ENCODE measurements at places on chromosomes 5 and 9.

- DNase-seq = no peak
Measured at GRCh38 chr5:3809455-3809854, 213.8 kb downstream of the IRX1 start.

GRCh38 chr5:141654298-141654697 lies 3.1 kb upstream of the FCHSD1 start:
- no peak for DNase-seq

GRCh38 chr9:114341152-114341830 lies 11.6 kb downstream of the ORM2 start:
- DNase-seq = no peak

DNA sequence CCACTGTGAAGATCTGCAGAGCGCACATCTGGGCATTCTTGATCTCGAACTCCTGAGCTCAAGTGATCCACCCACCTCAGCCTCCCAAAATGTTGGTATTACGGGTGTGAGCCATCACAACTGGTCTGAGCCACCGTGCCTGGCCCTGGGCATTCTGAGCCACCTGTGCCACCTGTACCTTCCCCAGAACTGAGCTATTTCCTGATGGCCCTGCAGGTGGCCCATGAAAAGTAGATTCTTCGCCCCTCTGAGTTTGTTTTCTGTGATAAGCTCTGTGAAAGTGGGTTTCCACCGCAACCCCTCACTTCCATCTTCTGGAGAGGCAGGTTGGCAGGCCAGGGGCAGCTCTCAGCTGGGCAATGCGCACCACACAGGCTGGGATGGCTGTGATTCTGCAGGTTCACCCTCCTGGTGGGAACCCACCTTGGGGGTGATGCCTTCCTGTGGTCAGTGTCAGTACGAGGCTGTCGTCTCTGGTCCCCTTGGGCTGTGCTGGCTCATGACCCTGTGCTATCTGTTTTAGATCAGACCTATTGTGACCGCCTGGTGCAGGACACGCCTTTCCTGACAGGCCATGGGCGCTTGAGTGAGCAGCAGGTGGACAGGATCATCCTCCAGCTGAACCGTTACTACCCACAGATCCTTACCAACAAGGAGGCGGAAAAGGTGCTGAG lies 11.3 kb downstream of the CARD19 start:
- no peak for DNase-seq

DNA sequence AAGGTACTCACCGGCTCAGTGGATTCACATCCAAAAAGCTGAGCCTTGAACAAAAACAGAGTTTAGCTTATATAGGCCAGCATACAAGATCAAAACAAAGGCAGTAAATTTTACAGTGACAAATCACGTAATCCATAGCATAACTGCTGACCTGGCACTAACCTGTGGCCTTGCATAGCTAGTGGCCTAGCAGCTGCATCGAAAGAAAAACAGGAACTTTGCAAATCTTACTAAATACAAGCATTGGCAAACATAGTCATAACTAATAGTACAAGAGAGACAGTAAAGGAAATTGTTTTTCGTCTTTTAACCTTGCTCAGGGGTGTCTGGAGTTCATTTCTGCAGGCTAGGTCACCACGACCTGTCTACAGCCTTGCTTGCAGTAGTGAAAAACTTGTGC lies 4.8 kb downstream of the HSDL2 start:
- no peak for DNase-seq

DNA sequence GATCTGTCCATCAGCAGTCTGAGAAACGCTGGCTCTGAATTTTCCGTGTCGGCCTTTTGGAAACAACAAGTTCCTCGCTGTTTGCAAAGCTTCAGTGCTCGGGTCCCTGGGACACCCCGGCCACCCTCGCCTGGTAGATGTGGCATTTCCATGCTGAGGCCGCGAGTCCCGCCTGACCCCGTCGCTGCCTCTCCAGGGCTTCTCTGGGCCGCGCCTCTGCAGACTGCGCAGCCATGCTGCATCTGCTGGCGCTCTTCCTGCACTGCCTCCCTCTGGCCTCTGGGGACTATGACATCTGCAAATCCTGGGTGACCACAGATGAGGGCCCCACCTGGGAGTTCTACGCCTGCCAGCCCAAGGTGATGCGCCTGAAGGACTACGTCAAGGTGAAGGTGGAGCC lies 4.7 kb downstream of the NTNG2 start:
- DNase-seq = peak; percentile 26

DNA sequence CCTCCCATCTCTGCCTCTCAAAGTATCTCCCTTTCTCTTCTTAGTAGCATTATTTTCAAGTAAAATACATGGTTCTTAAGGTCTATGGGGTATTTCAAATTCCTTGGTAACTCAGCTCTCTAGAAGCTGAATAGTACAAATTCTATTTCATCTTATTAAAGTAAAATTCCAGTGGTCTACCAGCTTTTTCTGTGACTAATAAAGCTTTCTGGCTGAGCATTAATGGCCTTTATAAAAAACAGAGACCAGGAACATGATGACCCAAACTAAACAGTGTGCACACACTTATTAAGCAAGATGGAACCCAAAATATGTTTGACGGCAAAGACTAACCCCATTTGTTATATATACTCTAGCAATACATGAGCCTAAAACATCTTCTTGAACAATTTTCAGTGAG lies 142.6 kb downstream of the OR2K2 start:
- no peak for DNase-seq

DNA sequence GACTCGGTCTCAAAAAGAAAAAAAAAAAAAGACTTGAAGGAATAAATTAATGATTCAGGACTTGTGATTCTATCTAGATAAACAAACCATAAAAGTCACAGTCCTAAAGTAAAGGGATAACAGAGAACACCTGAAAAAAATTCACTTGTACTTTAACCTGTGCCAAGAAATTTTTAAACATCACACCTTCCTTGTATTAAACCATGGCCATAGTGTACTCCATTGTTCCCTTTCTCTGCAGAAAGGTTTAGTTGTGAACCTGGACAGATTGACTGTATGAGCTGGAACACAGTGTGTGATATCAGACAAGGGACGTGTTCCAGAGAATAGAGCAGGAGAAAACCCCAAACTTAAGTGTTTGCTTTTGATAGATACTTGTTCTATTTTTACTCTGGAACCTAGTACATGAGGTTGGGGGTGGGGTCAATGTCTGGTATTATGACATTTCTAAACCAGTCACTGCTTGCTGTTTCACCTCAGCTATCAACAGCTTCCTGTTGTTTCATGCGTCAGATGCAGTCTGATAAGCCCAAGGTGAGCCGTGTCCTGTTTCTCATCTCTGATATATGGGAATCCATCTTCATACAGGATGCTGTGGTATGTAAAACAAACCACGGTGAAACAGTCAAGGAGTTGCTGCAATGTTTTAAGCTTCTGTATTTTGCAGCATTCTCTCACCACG lies 62.5 kb upstream of the ITGA1 start:
- peak; percentile 55 for DNase-seq

GRCh38 chr5:132459983-132460838 lies 30.4 kb downstream of the IRF1 start:
- DNase-seq = peak; percentile 12

GRCh38 chr9:21688108-21689102 lies 114.0 kb upstream of the MTAP start:
- DNase-seq = no peak

- DNase-seq = peak; percentile 54
Measured at GRCh38 chr5:79857714-79858409, 133.2 kb downstream of the MTX3 start.

DNA sequence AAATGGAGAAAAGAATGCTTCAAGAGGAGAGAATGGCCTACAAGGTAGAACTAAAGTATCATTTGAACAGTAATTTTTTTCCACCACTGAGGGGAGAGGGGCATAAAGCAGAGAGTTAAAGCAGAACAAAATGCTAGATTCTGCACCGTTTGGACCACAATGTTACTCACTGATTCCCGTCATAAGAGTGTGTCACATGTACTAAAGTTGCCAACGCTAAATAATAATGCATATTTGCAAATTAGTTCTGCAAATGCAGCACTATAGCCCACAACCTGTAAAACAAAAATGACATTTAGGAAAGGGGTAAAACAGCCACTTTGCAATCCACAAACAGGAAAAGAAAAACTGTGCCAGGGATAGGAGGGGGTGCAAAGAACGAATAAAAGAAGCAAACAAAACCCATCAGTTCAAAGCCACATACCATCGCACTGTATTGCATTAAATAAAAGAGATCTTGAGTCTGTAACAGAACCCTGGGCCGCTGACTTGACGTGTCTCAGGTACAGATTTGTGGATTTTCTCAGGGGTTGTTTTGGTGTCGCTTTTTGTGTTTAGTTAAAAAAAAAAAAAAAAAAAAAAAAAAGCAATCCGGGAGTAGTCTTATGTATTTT lies 7.7 kb upstream of the NFIB start:
- peak; percentile 59 for DNase-seq

DNA sequence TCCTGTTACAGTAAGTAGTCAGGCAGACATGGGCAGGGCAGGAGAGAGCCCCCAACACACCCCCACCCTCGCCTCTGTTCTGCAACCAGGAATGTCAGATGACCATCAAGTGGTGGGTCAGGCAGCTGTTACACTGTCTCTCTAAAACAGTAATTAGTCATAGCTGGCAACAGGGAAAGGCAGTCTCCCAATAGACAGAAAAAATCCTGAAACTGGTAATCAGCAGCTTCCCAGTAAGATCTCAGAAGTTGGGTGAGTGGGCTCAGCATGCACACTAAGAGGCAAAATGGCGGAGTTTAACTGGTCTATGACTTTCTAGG lies 90.2 kb downstream of the C5orf15 start:
- no peak for DNase-seq

GRCh38 chr5:91182763-91183162 lies 200.4 kb downstream of the ARRDC3 start:
- no peak for DNase-seq

GRCh38 chr5:44637916-44638869 lies 170.6 kb upstream of the MRPS30 start:
- DNase-seq = no peak

- DNase-seq = no peak
Measured at GRCh38 chr9:93376411-93376810, 75.1 kb upstream of the FAM120A start.

GRCh38 chr9:17185481-17186029 lies 50.7 kb downstream of the CNTLN start:
- no peak for DNase-seq

GRCh38 chr5:169909945-169910344 lies 70.3 kb downstream of the INSYN2B start:
- DNase-seq = no peak

- DNase-seq = no peak
Measured at GRCh38 chr9:125444166-125444565, 182.5 kb downstream of the GAPVD1 start.

DNA sequence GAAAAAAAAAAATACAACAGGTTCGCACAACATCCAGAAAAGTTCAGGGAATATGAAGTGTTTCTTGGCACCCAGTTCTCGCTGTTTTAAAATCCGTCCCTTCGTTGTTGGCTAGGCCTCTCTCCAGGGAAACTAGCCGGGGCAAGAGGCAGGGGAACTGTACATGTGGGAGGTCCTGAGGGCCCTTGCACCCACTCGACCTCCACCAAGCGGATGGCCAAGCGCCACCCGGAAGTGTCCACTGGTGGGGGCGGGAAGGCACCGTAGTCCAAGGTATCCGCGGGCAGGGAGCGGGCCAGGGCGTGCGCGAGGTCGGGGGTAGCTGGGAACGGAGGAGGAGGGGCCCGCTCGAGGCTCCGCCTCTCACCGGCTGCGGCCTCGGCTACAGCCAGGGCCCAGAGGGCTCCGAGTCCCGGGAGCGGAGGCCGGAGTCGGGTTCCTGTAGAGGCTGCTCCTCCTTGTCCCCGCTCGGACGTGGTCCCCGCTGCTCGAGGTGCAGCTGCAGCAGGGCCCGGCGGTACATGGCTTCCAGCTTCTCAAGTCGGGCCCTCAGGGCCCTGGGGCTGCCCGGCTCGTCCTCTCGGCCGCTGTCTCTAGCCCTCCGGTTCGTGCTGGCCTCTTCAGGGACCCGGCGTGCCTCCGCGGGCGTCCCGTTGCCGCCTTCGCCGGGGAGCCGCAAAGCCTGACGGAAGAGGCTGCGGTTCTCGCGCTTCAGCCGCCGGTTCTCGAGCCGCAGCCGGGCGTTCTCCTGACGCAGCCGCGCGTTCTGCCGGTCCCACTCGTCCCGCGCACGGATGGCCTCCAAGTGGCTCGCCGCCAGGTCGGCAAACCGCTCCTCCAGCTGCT lies 720 bp downstream of the TUSC1 start:
- DNase-seq = peak; percentile 72

- DNase-seq = no peak
Measured at GRCh38 chr5:11302663-11303062, 541.6 kb upstream of the DAP start.

DNA sequence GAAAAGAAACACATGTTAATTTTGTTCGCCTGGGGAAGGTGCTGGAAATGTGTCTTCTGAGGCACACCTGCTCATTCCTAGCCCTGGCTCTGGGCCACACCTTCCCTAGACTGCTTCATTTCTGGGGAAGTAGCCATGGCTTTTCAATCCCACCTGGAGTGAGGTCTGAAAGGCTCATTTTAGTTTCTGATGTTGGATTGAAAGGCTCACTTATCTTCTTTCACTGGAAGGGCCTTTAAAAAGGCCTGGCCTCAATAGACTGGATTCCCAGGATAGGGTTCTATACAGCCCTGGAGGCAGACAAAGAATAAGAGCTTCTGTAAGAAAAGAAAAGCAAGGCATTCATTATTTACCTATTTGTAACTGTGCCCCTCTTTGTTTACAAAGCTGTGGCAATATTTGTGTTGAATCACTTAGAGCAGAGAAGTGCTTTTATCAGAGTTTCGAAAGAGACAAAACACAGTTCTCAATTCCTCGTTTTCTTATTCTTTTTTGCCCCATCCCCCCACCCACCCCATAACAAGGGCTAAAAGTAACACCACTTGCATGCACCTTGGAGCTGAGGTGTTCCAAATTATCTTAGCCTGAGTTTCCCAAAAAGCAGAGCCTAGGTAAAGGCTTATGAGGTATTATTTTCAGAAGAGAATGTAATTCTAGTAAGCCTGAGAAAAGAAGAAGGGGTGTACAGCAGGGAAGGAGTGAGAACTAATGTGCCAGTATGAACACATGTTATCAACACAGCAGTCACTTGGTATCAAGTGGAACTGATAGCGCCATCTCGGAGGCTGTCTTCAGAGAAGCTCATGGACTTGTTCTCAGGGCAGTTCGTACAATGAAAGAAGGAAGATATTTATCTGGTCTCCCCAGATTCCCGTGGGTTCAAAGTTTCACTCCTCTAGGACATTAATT lies 413.1 kb downstream of the KCTD16 start:
- peak; percentile 84 for DNase-seq

All from NCI-H146 (cell line).